ENCODE measurements at places on chromosomes 11 and 22.
A peak's percentile ranks its signal among the peaks of the same experiment; 100 is the strongest.

GRCh38 chr11:22753416-22753815 is 76.2 kb downstream of the SVIP start:
- DNase-seq, result no peak

DNA sequence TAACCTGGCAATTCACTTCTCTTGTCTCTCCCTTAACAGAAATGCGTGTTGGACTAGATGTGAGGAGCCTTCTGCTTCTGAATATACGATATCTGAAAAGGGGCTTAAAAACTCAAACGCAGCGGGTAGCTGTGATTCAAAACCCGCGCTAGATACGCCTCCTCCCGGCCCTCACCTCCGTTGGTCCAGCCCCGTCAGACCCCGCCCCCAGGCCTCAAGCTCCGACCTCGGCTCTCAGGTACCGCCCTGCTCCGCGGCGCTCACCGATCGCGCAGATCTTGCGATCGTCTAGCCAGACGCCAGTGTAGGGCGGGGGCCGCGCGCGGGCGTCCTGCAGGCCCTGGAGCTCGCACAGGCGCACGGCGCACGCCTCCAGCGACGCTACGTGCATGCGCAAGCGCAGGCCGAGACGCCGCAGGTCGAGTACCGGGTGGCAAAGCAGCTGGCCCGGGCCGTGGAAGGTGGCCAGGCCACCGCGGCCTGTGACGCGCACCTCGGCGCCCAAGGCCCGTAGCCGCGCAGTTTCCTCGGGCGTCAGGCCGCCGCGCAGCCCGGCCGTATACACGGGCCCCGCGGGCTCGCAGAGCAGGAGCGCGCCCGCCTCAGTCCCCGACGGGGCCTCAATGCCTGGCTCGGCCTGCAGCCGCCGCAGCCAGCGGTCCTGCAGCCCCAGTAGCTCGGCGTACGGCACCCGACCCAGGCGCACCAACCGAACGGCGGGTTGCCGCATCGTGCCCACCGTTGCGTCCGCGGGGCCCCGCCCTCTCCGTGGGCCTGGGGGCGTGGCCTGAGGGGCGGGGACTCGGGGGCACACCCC is at the start of gene LIPT2:
Gene LIPT2 (minus strand): TSS at position 751 of the 817 bp plus-strand sequence. CDS start 21 bp downstream, at position 730.
- peak; percentile 91 for DNase-seq

GRCh38 chr11:128738942-128739341 is 45.1 kb downstream of the FLI1 start:
- no peak for DNase-seq

DNA sequence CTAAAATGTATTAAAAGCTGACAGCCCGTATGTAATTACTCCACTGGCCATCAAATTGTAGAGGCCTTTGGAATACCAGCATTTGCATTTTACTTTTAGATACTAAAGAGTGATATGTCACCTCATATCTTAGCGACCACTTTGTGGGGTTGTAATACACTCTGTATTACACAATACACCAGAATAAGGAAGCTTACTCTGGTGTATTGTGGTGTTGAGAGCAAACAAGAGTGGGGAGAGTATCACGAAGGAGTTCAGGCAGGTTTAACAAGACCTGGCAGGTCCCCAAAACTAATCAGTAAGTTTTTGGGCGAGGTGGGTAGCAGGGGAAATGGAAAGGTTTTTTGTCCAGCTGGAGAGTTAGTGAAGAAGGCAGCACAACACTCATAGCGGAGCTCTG is 3.2 kb downstream of the NUP50 start:
- DNase-seq, result peak; percentile 77

- no peak for DNase-seq
Observed at GRCh38 chr11:126607374-126607773, 251.9 kb downstream of the ST3GAL4 start.
